Right renal pelvis (tissue), 4 donors: ENCODE measurements at places on chromosomes 11 and 22. TPM values are rescaled to one million over a fixed set of nuclear protein-coding genes. Genes with fewer than 3 reads are reported as not detected.

GRCh38 chr11:3021125-3021524 lies 29.0 kb upstream of the NAP1L4 start:
- DNase-seq = no peak

- DNase-seq = no peak
These were observed 60.4 kb upstream of the THY1 start for GRCh38 chr11:119483341-119483880.

DNA sequence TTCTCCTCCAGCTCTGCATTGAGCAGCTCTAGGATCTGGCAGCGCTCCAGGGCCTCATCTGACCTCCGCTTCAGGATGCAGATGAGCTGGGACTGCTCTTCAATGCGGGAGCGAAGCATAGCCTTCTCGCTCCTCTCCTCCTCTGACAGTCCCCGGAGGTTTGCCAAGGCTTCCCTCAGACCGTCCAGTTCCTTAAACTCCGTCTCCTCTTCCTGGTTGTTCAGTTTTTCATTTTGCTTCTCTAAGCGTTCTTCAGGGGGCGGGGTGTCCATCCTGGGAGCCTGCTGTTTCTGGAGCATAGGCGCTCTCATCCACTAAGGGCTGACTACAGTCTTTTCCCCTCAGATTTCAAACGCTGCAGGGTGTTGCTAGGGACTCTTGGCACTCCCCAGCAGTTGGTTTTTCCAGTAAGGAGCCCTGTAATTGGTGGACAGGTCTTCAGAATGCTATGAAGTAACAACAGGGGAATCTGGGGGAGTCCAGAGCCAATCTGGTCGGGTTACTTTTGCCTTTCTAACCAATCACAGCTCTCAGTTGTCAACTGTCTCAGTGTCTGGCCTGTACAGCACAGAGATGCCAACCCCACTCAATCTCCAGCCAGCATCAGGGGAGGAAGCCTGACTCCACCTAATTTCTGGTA lies at the start of gene CCDC89:
Gene CCDC89, minus strand, starts transcription at position 376 of the 640 bp plus-strand sequence. Its CDS starts 65 bp downstream, at position 311.
- peak; percentile 84 for DNase-seq

- DNase-seq = no peak
These were observed 14.4 kb upstream of the CTTN start for GRCh38 chr11:70383664-70384565.

DNA sequence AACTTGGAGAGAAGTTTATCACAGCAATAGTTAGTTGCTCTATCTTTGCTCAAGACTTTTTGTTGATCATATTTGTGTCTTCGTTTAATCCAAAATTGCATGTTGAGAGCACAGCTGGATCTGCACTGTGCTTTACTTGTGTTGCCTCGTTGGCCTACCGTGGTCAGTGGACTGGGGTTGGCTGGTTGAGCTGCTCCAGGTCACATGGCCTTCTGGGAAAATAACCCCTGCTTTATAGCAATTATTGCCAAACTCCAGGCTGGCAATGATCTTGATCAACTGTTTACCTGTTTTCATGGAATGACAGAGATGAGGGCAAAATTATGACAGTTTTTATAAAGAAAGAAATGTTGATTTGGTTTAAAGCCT lies 5.7 kb upstream of the PLET1 start:
- no peak for DNase-seq

GRCh38 chr11:79242616-79243015 lies 198.2 kb downstream of the TENM4 start:
- no peak for DNase-seq

DNA sequence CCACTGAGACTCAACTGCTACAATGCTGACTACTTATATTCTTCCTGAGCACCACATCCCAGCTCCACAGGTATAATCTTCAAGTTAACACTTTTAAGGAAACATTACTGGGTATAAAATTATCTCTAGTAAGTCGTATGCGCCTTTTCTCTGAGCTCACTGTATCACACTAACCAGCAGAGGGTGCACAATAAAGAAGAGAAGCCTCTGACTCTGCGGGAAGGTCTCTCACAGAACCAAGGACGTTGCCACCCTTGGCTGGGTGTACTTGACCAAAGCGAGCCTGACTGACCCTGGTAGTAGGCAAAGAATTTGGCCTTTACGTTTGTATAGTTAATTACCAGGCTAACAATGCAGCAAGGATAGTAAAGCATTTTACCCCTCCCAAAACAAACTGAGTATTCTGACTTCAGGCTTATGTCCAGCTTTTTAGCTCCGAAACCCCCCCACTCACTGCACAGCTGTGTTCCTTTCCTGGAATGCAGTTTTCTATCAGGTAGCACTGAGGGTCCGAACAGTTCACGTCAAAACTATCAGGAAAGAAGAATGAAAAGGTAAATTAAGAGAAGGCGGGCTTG lies at the start of gene BTBD18:
Gene BTBD18, minus strand, starts transcription at position 144 of the 578 bp plus-strand sequence. CDS start 631 bp downstream, outside the sequence.
- no peak for DNase-seq

DNA sequence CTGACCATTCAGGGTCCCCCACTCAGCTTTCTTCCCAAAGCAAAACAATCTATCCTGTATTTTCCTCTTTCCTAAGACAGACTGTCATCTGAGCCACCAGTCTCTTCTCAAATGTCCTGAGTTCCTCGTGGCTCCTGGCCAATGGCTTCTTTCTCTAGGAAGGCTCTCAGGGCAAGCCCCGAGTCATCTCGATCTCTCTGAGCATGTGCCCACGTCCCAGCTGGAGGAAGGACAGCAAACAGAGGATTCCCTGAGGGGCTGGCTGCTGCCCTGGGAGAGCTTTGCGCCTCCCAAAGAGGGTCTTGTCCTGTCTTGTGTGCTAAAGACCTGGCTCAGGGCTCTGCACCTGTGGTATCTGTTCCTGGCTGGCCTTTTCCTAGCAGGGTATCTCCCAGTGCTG lies 8.3 kb downstream of the SLC37A2 start:
- no peak for DNase-seq

GRCh38 chr11:75514596-75514995 lies 11.1 kb downstream of the GDPD5 start:
- no peak for DNase-seq

GRCh38 chr11:44752713-44753112 lies 26.0 kb downstream of the TSPAN18 start:
- DNase-seq = no peak

DNA sequence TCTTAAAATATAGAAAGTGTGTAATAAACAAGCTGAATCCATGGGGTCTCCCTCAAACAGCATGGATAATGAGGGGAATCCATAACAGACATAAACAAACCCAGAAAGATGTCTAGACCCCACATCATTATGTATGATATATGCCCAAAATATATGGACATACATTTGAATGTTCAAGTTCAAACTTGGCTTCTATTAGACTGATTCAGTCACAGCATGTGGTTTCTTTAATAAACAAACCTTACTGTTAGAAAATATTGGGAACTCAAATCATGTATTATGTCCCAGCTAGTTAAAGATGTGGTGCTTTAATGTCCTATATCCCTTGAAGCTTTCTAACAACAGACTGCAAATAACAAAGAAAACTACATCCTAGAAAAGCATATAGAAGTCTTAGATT lies 228.6 kb downstream of the SOX6 start:
- no peak for DNase-seq

GRCh38 chr11:101848262-101848661 lies 66.5 kb upstream of the CEP126 start:
- DNase-seq = no peak

- DNase-seq = no peak
These were observed 70.8 kb upstream of the USP47 start for GRCh38 chr11:11770921-11771486.

DNA sequence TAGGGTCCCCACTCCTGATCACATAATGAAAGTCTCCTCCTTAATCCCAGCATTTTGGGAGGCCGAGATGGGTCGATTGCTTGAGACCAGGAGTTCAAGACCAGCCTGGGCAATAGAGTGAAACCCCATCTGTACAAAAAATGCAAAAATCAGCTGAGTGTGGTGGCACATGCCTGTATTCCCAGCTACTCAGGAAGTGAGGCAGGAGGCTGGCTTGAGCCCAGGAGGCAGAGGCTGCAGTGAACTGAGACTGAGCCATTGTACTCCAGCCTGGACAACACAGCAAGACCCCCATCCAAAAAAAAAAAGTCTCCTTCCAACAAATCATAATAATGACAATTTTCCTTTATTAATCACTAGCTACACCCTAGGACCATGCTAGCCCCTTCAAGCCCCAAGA lies 15.1 kb downstream of the ZMAT5 start:
- DNase-seq = no peak

GRCh38 chr11:61354208-61354607 lies 7.5 kb downstream of the CYB561A3 start:
- DNase-seq = no peak

The C2CD2L gene
- polyA plus RNA-seq = 12.4 TPM

GRCh38 chr11:12243911-12244550 lies 133.3 kb upstream of the PARVA start:
- DNase-seq = no peak

GRCh38 chr22:44261861-44262595 lies 50.7 kb downstream of the SHISAL1 start:
- DNase-seq = no peak

- DNase-seq = no peak
These were observed 4.8 kb downstream of the NRXN2 start for GRCh38 chr11:64718084-64718779.
